Stimulated activated CD4-positive, alpha-beta T cell treated with anti-CD3 and anti-CD28 coated beads, Interleukin-12 subunit alpha, Interleukin-12 subunit beta, amount 100 ng/mL, for 24 hours (primary cell): ENCODE measurements at places on chromosomes 7 and 10.
A peak's percentile ranks its signal among the peaks of the same experiment; 100 is the strongest.

- no peak for DNase-seq
These were observed 58.7 kb upstream of the ANTXRL start for GRCh38 chr10:46227936-46228562.

GRCh38 chr10:62735464-62736167 lies 68.9 kb upstream of the ADO start:
- DNase-seq, result no peak

DNA sequence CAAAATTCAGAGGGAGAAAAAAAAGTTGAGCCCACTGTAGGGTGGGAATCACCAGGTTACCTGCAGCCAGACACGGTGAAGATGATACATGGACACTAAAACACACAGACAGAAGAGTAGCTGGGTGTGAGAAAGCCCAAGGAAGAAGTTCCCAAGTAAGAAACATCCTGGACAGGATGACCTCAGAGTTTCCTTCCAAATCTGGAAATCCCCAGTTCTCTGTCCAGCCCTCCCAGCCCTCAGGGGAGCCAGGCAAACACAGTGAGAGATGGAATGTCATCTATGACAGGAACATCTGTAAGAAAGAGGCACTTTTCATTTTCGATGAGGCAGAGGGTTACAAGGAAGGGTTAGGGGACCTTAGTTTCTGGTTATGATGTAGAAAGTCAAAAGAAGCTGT lies 125.1 kb upstream of the LYZL1 start:
- DNase-seq, result no peak

DNA sequence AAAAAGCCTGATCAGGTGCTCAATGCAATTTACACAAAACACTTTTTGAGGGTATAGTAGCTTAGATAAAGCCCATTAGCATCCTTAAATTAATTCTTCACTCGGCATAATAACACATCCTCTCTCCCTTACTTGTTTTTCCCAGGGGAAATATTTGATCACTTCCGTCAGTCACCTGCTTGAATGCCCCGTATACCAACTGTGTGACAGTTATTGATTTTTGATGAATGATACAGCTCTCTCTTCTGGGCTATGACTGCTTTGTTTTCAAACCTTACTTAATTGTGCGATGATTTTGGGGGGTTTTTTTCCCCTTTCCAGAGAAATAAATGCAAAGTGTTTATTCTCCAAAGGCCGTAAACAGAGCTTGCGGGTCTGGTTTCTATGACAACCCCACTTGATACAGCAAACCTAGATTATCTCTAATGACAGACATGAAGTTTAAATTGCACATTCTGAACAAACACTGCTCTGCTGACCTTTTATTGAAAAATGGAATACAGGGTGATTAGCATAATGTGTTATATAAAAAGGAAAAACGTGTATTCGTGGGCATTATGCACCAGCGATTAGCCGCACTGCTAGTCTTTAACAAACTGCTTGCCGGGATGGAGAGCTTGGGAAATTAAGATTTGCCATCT lies 78.4 kb upstream of the NANOS1 start:
- no peak for DNase-seq

GRCh38 chr10:128779416-128779815 lies 653.2 kb upstream of the MKI67 start:
- DNase-seq, result no peak

DNA sequence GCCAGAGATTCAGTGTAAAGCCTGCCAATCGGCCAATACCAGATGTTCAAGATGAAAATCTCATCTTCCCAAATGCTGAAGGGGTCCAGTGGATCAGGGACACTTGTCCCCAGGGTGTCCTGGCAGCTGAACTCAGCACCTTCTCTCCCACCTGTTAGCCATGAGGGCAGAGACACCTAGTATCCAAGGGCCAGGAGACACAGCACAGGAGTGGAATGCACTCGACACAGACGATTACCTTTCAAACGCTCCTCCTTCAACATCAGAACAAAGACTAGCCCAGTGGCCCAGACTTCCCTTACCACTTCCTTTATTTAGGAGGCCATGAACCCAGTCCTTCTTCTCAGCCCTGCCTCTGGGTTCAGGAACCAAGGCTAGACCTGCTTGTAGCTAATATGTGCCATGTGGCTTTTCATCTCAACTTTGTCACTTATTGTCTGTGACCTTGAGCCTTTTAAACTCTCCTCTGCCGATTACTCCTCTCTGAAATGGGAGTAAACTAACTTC lies 180.3 kb upstream of the PLXNA4 start:
- DNase-seq, result no peak

- peak; percentile 21 for DNase-seq
These were observed 637 bp downstream of the SAMD8 start for GRCh38 chr10:75111907-75112679.
